Ecto neural progenitor cell (in vitro differentiated cells): ENCODE measurements at places on chromosomes 1 and 21.
A peak's percentile ranks its signal among the peaks of the same experiment; 100 is the strongest.

- no peak for DNase-seq
These were observed 386.1 kb downstream of the KCNH1 start for GRCh38 chr1:210747890-210748289.

GRCh38 chr1:61852670-61853015 is 110.4 kb downstream of the PATJ start:
- no peak for DNase-seq

DNA sequence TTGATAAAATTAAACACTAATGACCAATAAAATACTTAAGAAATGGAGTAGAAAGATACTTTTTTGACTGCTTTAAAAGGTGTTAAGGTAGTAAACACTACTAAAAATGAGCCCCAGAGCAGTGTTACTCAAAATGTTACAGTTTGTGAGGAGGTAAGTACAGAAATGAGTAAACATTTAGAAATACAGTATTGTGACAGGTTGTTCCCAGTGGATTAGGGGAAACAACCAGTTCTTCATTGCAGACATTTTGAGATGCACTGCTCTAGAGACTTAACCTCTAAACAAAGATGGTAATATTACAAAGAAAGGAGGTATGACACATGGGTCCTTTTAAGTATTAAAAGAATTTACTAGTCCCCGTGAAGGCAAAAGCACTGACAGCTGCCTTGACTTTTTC is 12.7 kb downstream of the DHX9 start:
- no peak for DNase-seq

GRCh38 chr1:98030976-98031375 is 110.1 kb upstream of the DPYD start:
- DNase-seq = no peak

GRCh38 chr1:229254910-229255541 is 15.9 kb upstream of the RAB4A start:
- DNase-seq = no peak

DNA sequence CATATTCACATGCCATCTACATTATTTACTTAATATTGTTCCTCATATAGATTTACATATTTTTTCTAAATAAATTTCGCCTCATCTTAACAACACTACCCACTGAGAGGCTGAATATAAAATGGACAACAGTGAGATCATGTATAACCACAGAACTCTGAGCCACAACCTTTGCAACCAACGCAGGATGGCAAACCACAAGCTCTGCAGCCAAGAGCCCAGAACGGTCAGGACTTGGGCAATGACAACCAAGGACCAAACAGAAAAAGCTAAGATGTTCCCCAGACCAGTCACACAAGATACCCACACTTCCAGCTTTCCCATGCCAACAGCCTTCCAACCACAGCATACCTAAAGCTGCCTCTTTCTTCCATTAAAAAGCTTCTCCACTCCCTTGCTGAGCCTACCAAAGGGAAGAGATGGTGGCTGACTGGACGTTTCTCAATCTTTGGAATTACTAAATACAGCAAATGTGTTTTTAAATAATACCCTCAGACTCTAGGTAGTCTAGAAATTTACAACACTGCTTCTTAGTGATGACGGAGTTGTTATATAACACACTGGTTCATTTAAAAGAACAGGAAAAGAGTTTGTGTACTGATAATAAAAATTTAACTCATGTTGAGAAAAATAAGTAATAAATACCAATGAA is 117.9 kb downstream of the AKT3 start:
- DNase-seq = no peak

- DNase-seq = peak; percentile 55
These were observed 390 bp downstream of the ZFP69B start for GRCh38 chr1:40450495-40451237.

DNA sequence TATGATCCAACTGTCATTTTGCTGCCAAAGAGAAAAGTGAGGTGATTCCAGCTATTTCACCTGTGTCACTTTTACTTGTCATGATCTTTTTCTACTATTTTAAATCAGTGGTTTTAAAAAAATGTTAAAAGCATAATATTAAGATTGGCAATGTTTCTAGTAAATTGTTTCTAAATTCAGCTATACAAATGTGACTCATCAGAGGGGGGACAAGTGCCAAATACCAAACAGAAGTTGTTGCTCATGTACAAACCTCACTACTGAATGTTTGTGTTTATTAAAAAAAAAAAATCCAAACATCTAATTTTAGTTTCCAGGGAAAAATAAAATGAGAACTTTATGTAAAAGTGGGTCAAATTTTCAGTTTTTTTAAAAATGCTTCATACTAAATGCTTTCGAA is 346.2 kb upstream of the SNX7 start:
- DNase-seq = no peak

DNA sequence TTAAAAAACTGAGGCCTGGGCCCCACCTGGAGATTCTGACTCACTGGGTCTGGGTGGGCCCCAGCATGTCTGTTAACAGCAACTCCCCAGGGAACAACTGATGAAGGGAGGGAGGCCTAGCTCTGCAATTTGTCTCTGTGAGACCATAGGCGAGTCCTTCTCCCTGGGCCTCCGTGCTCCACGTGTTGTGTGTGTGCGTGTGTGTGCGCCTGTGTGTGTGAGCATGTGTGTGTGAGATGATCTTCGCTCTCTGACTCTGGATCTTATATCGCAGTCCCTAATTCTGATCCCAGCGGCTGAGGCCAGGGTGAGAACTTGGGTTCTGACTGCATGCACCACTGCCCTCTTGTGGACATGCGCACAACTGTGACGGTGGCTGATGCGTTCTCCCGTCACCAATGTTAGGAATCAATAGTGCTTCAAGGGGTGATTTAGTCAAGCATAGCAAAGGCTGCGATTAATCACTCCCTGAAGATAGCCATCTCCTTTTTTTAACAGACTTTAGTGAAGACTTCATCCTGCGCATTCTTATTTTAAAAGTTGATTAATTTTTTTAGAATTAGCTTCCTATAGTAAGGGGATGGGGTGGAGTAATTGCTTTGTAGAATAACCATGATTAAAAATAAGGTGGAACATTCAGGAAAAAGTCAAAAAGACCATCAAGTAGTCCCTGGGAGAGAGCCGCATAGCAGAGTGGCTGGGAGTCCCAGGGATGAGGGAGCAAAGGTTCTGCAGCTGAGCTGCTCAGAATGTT is 62.4 kb upstream of the USP24 start:
- DNase-seq = peak; percentile 88

DNA sequence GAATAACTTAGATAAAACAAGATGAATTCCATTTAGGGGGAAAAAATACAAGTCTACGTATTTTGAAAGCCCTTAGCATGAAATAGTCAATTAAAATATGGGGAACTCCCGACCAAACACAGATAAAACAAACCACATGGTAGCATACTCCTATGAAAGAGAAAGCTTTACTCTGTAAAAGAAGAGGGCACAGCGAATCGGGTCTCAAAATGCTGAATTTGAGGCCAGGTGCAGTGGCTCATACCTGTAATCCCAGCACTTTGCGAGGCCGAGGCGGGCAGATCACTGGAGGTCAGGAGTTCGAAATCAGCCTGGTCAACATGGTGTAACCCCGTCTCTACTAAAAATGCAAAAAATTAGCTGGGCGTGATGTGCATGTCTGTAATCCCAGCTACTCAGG is 116.9 kb upstream of the TIAM1 start:
- DNase-seq = no peak
